Substantia nigra (tissue), 51 donors: ENCODE measurements at places on chromosomes 5 and 9.

DNA sequence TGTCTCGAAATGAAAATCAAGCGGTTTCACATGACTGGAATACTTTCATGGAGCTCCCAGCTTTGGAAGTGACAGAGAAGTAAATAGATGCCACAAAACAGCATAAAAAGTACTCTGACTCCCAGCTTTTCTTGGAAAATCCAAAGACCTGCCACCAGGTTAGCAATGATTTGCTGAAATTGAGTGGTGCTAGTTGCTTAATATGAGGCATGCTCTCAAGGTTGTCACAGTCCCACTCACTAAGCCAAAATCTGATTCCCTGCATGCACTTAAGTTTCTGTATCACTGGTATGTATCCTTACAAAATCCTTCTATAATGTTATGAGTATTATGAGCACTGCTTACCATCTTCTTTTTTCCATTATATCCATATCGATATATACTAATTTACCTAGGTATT is 13.0 kb upstream of the SH3RF2 start:
- no peak for DNase-seq

DNA sequence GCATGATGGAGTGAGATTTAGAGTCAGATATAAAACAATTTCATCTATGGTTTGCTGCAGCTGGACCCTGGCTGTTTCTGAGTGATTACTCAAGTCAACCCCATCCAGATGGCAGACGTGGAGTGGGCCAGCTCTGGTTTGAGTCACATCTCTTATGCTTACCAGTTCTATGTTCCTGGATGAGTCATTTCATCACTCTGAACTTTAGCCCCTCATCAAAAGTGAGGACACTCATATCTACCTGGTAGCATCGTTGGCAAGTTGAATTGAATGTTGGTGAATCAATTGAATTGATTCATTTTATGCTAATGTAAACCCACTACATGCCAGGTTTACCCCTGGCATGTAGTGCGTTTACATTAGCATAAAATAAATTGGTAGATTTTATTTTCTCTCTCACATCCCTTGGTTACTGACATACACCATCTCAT is 176.4 kb downstream of the FGF18 start:
- no peak for DNase-seq

GRCh38 chr5:78574731-78575161 is 73.8 kb downstream of the LHFPL2 start:
- no peak for DNase-seq

GRCh38 chr5:1254196-1254595 is 29.0 kb downstream of the SLC6A18 start:
- DNase-seq, result no peak

- DNase-seq, result no peak
These were observed 781 bp downstream of the NRG2 start for GRCh38 chr5:140042393-140042642.

DNA sequence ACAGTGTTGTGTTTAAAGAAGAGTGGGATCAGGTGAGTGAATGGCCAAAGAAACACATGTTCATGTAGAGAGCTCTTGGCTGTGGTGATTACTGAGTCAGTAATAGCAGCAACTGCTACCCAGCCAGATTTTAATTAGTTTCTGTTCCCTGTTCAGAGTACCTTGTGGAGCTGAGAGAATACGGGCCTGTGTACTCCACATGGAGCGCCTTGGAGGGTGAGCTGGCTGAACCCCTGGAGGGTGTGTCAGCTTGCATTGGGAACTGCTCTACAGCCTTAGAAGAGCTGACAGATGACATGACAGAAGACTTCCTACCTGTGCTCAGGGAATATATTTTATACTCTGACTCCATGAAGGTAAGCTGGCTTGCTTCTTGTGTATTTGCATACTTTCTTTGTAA is 52.3 kb downstream of the SLC46A2 start:
- DNase-seq, result no peak

DNA sequence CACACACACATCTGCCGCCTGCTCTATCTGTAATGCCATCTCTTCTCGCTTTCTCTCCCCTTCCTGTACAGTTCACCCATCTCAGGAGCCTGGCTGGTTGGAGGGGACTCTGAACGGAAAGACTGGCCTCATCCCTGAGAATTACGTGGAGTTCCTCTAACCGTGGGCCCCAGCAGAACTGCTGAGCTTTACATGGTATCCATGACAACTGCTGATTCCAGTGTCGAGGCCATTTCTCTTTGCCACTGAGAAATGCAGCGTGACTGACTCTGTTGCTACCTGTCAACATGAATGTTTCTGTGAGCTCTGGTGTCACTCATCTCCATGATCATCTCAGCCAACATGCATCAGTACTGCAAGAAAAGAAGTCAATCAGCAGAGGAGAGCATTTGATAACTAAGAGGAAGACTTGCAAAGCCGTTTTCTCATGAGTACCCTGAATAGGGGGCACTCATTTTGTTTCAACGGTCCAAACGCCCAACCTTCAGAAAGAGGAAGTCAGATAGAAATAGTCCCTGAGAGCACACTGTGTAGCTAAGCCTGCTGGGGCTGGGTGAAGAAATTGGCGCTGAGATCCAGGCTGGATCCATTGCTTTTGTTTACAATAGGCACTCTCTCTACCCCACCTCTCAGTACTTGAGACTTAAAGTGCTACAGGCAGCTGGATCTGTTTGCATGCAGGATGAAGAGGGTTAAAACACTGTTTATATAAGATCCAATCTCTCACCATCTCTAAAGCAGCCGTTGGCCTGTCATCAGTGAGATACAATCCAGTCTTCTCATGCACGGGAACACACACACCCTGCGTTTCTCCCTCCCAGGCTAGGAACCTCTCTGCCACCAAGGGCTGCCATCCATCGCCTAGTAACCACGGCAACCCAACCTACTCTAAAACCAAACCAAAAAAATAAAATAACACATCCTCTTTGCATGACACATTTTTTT is 180.9 kb downstream of the NR3C1 start:
- DNase-seq, result no peak

- no peak for DNase-seq
These were observed 9.7 kb downstream of the DCANP1 start for GRCh38 chr5:135437422-135437795.

DNA sequence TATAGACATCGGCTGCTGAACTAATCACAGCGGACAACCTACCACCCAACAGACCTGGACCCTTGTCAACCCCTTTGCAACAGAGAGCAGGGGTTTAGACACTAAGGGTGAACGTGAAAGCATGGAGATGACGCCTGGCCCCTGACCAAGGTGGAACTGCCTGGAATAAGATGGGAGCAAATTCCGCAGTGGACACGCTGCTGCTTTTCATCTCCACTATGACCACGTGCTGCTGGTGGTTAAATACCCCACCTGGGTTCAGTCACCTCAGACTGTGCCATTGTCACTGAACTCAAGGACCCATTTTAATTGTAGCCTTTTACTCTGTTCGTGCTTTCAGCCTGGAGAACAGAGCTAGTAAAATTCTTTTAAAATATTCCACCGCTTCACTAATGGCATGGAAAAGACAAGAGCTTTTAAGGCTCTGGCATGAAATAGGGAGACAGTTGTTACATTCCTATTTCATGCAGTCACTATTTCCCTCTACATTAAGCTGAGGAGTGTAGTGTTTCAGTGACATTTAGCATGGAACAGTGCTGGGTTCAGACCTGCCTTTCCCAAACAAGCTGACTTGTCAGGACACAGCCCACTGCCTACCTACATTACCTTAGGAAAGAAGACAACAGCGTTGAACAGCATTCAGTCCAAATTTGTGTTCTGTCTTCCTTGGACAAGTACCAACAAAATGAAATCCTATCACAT is 96.8 kb downstream of the ANKRD18B start:
- DNase-seq, result no peak

GRCh38 chr5:143646961-143647360 is 165.0 kb upstream of the HMHB1 start:
- no peak for DNase-seq

- DNase-seq, result no peak
These were observed 118.4 kb downstream of the CTNND2 start for GRCh38 chr5:11785771-11786352.

DNA sequence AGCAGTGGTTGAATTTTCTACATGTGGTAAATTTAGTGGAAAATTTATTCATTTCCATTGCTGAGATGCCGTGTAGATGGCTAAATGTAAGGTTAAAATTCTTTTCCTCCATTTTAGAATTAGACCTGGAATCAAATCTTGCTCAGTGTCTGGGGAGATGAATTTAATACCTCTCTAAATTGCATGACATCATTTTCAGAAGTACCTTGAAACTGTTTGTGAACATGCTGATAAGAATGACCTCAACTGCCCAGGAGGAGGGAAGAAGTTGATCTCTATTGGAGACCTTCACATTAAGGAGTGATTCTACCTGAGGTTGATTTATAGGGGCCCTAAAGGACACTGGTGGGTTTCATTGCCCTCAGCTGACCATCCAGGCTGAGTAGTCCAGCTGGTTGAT is 116.7 kb upstream of the EGFLAM start:
- DNase-seq, result no peak

- DNase-seq, result no peak
These were observed 144.1 kb upstream of the ACTBL2 start for GRCh38 chr5:57626703-57627102.

DNA sequence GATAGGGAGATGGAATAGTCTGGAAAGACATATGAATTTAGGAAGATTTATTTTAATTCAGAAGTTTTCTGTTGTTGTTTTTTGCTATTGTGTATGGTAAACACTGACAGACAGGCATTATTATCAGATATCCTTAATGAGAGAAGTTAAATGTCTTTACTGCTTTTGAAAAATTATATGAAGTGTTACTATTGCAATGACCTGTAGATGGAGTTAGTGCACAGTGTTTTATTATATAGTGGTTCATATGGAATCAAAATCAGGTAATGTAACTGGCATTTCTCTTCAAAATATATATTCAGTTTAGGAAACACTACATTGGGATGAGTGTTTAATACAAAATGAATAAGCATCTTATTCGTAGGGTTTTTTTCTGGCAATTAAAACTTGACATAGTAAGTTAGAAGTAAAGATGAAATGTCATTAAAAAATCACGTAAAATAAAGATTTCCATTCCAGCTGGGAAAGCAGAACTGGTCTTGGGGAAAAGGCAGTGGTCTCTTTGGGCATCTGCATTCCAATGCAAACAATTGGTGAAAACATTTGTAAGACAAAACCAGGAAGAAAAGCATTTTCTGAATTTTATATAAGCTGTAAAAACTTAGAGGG is 3.9 kb downstream of the GABRA1 start:
- no peak for DNase-seq

GRCh38 chr5:157107508-157107907 is 1.3 kb downstream of the HAVCR2 start:
- DNase-seq, result no peak

DNA sequence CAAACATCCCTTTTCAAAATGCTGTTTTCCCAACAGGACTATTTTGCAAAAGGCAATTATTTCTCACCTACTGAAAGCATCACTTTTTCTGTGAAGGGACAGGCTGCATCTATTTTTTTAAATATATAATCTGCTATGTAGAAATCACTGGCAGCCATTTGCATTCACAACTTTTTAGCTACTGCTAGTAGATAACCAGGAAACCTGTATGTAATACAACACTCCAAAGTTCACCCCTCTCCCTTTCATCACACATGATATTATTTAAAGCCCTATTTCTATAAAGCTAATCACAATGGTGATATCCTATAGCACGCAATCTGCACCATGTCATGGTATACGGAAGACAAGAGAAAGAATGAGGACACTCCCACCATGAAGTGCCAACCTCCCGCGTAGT is 9.8 kb downstream of the DMGDH start:
- no peak for DNase-seq

DNA sequence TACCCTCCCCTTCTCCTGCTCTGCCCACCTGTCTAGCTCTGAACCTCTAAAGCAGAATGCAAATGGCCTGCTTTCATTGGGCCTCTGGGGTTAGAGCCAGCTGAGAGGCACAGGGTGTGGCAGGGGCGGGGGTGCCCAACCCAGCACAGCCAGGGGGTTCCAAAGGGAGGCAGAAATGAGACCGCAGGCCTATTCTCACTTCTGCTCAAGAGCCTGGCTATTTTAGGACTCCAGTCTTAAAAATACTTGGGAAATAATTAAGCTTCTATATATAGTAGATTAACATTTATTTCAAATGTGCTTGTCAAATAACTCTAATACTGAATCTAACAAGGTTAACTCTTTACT is 5.7 kb downstream of the QSOX2 start:
- DNase-seq, result no peak

GRCh38 chr9:2755285-2755684 is 38.0 kb downstream of the KCNV2 start:
- DNase-seq, result no peak

DNA sequence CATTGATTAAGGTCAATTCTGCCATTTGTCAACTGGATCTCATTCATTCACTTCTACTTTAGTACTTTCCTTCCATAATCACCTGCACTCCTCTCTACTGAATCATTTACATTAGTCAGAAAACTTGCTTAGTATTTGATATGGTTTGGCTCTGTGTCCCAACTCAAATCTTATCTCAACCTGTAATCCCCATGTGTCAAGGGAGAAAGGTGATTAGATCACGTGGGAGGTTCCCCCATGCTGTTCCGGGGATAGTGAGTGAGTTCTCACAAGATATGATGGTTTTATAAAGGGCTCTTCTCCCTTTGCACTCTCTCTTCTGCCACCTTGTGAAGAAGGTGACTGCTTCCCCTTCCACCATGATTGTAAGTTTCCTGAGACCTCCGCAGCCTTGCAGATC is 23.7 kb upstream of the UGCG start:
- DNase-seq, result no peak

GRCh38 chr9:75488719-75489110 is 400.4 kb downstream of the OSTF1 start:
- peak; percentile 10 for DNase-seq

- DNase-seq, result no peak
These were observed 317.1 kb downstream of the KCTD16 start for GRCh38 chr5:144487761-144488160.

DNA sequence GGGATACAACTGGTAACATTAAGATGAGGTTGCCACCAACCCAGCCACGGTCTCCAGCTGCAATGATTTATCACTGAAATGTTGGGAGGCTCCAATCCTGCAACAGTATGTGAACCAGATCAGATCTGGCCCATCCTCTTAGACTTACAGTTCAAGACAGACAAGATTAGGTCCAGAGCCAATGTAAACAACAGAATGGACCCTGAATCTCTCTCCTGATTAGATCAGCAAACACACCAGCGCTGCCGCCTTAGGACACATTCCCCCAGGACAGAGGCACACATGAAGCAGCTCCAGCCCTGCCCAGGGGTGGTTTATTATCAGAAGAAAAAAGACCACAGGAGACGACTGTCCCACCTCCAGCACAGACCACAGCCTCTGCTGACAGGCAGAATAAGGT is 82.1 kb downstream of the SLIT3 start:
- no peak for DNase-seq
